ENCODE measurements at places on chromosomes 3 and 15.

- DNase-seq, result no peak
Observed at GRCh38 chr3:161343986-161344385, 27.3 kb downstream of the SPTSSB start.

GRCh38 chr15:71187526-71187925, 72.3 kb downstream of the THSD4 start:
- DNase-seq, result no peak

DNA sequence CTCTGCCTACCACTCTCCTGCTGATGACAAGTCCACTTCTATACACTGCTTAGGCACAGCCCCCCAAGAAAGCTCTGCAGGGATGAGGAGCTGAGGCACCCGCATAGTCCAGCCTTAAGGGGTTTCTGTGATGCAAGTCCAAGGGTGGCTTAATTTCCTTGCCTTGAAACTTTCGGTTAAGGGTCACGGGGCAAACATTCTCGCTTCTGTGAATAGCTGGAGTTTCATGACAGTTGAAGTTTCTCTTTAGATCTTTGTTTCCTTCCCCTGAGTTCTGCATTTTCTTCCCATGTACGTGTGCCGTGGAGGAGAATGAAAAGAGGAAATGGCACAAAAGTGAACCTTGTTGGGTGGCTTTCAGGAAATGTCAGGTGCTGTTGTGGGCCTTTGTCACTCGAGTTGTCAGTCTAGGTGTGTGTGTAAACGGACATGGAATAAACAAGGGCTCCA, 7.0 kb downstream of the GPR160 start:
- no peak for DNase-seq

DNA sequence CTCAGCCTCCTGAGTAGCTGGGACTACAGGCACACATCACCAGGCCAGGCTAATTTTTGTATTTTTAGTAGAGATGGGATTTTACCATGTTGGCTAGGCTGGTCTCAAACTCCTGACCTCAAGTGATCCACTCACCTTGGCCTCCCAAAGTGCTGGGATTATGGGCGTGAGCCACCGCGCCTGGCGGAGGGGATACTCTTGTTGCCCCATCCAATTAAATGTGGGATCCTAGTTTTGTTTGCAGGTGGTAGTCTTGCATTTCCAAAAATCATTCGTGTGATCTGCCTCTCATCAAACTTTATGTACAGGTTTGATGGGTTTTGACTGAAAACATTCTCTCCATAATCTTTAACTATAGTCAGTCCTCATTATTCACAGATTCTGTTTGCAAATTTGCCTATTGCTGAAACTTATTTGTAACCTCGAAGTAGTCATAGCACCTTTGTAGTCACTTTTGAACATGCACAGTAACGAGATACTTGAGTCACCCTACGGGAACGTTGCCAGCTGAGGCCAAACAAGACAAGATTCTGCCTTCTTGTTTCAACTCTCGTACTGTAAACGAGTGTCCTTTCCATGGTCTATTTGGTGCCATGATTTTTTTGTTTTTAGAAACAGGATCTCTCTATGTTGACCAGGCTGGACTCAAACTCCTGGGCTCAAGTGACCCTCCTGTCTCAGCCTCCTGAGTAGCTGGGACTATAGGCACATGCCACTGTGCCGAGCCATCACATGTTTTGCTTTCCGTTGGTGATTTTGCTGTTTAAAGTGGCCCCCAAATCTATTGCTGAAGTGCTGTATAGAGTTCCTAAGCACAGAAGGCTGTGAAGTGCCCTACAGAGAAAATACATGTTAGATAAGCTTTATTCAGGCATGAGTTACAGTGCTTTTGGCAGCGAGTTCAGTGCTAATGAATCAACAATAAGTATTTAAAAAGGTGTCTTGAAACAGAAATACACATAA, 8.1 kb upstream of the MAPK6 start:
- no peak for DNase-seq

DNA sequence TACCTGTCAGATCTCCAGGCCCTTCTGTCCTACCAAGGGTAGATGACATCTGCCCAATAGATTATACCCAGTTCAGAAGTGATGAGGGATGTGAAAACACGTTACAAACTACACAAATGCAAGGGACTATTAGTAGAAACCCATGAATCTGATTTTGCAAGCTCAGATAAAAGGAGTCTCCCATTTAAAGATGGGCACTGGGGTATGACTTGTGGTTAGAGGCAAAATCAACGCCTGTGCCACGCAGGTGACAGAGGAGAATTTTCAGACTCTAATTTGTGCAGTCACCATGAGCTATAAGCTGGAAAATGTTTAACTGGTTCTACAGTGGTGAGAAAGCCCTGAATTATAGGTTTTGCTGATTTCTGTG, 184.4 kb upstream of the LPP start:
- no peak for DNase-seq

DNA sequence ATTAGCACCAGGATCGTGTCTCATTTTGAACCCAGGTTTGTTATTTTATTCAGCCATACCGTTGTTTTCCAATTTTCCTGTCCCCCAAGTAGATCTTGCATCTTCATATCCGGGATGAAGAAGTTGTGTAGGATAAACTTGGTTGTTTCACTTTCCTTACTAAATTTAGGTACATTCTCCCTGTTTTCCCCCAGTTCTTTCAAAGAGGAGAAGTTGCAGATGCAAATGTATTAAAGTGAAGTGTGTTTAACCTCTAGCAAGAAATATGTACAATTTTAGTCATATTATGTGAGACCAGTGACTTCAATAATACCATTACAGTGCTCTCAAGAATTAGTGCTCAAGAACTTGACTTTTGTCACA, 1.3 kb downstream of the ATXN7 start:
- no peak for DNase-seq

DNA sequence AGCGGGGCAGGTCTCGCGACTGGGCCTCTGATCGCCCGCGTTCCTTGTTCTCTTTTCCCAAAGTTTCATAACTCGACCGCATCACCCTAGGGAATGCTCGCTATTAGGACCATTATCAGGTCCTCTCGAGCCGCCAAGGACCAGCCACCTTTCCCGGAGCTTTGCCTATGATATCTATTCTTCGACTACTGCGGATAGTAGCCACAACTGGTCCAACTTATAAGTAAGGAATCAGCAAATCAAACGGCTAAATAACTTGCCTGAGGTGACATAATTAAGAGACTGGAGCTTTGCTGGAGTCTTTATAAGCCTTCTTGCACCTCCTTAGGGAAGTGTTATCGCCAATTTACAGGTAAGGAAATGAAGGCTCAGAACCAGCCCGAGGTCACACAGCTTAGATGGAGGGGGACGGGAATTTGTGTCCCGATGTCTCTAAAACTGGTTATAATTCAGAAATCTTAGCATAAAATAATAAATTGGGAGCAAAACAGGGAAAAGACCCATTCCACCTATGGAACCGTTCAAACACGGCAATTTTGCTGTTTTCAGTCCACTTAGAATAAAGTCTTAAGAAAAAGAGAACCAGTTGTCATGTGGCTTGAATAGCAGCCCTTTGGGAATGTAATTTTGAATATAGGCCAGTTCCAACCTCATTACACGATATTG, 479 bp upstream of the PLD1 start:
- DNase-seq, result no peak

Data from SHP77 (cell line).